ENCODE measurements at places on chromosomes 2 and 18. TPM values are rescaled to one million over a fixed set of nuclear protein-coding genes. Genes with fewer than 3 reads are reported as not detected.
A peak's percentile ranks its signal among the peaks of the same experiment; 100 is the strongest.

- no peak overlapping the region for H3K4me3 ChIP-seq
- H3K27ac ChIP-seq = no peak overlapping the region
- peaks cover 14% of the 10 kb centered on the region for H3K4me1 ChIP-seq
These were observed 26.1 kb downstream of the MPHOSPH10 start for GRCh38 chr2:71156573-71156972.

GRCh38 chr2:217307023-217307422 lies 447.2 kb upstream of the TNP1 start:
- H3K36me3 ChIP-seq = peaks cover 4% of the 10 kb centered on the region
- no peak for DNase-seq
- no peak overlapping the region for H3K27ac ChIP-seq
- peaks cover 7% of the 10 kb centered on the region for H3K4me1 ChIP-seq
- H3K27me3 ChIP-seq = peaks cover 28% of the 10 kb centered on the region

GRCh38 chr2:143807671-143808070 lies 678.5 kb downstream of the ARHGAP15 start:
- H3K4me3 ChIP-seq = no peak overlapping the region
- H3K36me3 ChIP-seq = peaks cover 3% of the 10 kb centered on the region
- no peak for DNase-seq
- H3K4me1 ChIP-seq = peaks cover 28% of the 10 kb centered on the region

- H3K27ac ChIP-seq = no peak overlapping the region
- peak; percentile 93 for DNase-seq
- peaks cover 80% of the 10 kb centered on the region for H3K27me3 ChIP-seq
- no peaks in the 10 kb centered on the region for H3K36me3 ChIP-seq
- H3K4me1 ChIP-seq = peaks cover 22% of the 10 kb centered on the region
These were observed 1.1 kb upstream of the ZBTB7C start for GRCh38 chr18:48410095-48410920.

DNA sequence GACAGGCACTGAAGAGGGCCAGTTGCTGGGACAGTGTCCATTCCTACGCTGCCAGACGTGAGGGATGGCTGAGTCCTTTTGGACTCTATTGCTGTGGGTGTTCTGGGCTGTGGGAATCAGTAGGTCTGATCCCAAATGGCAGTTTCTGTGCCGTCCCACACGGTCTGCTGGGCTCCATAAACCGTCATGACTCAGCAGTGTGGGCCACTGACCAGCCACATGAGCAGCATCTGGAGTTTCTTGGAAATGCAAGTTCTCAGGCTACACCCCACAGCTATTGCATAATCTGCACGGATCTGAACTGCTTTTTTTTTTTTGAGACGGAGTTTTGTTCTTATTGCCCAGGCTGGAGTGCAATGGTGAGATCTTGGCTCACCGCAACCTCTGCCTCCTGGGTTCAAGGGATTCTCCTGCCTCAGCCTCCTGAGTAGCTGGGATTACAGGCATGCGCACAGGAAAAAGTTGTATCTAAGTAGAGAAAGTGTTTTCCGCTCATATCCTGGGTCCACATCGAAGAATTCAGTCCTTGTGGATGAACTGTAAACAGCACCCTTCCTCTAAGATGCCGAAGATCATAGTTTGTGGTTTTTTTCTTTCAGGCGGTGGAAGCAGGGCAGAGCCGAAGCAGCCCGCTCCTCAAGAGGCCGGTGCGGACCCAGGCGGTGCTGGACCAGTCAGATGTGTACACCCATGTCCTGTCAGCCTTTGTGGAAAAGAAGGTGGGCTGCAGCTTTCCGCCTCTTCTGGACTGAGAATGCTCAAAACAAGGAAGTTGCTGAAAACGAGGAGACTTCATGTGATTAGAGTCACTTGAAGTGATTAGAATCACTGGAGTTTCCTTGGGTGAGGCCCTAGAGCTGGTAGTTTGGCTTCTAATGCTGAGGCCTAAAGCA lies 25.5 kb downstream of the RMC1 start:
- no peak overlapping the region for H3K4me3 ChIP-seq
- H3K27me3 ChIP-seq = no peaks in the 10 kb centered on the region
- H3K36me3 ChIP-seq = peaks cover 58% of the 10 kb centered on the region

- H3K36me3 ChIP-seq = no peaks in the 10 kb centered on the region
- no peak overlapping the region for H3K4me3 ChIP-seq
- DNase-seq = no peak
- no peak overlapping the region for H3K27ac ChIP-seq
These were observed 423.7 kb upstream of the ACVR2A start for GRCh38 chr2:147420947-147421675.

DNA sequence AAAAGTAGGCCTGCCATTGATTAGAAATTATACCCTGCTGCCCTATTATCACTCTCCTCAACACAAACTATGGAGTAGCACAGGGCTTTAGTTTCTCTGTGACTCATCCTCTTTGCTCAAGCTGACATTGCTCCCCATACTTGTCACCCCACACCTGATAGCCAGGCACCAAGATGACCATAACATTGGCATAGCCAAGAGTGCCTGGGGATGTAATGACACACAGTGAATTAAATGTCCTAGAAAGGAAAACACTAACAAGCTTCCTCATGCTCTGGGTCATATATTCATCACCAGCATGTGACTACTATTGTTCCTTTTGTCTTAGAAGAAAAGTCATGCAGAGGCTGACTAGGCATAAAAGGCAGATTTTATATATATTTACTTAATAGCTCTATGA lies 137.8 kb upstream of the RND3 start:
- H3K27me3 ChIP-seq = peaks cover 6% of the 10 kb centered on the region
- peaks cover 9% of the 10 kb centered on the region for H3K36me3 ChIP-seq
- DNase-seq = no peak
- H3K4me3 ChIP-seq = no peak overlapping the region
- no peak overlapping the region for H3K27ac ChIP-seq

GRCh38 chr2:167752734-167753133 lies 494.7 kb downstream of the STK39 start:
- peak overlapping the region; percentile 46 for H3K27ac ChIP-seq
- H3K27me3 ChIP-seq = no peaks in the 10 kb centered on the region
- no peak for DNase-seq

GRCh38 chr2:108587621-108588020 lies 53.4 kb downstream of the LIMS1 start:
- peaks cover 22% of the 10 kb centered on the region for H3K4me1 ChIP-seq
- no peak for DNase-seq
- H3K27ac ChIP-seq = no peak overlapping the region
- no peak overlapping the region for H3K4me3 ChIP-seq
- no peaks in the 10 kb centered on the region for H3K27me3 ChIP-seq

DNA sequence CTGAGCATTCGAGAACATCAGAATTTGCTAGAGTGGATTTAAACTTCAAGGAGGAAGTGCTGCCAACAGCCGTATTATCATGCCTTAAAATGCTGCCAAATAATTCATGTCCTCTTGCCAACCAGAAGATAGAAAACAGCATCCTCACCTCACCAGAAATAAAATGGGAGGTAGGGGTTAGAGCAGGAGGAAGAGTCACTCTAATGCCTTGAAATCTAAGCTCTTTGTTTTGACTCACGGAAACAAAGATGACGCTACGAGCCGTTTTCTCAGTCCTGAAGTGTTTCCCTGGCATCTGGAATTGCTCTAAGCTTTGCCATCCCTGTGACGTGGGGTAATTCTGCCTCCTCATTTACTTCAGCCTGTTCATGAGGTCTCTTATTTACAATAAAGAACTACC lies 97.1 kb downstream of the PRPF40A start:
- H3K27ac ChIP-seq = no peak overlapping the region
- H3K4me1 ChIP-seq = no peaks in the 10 kb centered on the region
- DNase-seq = no peak
- H3K27me3 ChIP-seq = no peaks in the 10 kb centered on the region

DNA sequence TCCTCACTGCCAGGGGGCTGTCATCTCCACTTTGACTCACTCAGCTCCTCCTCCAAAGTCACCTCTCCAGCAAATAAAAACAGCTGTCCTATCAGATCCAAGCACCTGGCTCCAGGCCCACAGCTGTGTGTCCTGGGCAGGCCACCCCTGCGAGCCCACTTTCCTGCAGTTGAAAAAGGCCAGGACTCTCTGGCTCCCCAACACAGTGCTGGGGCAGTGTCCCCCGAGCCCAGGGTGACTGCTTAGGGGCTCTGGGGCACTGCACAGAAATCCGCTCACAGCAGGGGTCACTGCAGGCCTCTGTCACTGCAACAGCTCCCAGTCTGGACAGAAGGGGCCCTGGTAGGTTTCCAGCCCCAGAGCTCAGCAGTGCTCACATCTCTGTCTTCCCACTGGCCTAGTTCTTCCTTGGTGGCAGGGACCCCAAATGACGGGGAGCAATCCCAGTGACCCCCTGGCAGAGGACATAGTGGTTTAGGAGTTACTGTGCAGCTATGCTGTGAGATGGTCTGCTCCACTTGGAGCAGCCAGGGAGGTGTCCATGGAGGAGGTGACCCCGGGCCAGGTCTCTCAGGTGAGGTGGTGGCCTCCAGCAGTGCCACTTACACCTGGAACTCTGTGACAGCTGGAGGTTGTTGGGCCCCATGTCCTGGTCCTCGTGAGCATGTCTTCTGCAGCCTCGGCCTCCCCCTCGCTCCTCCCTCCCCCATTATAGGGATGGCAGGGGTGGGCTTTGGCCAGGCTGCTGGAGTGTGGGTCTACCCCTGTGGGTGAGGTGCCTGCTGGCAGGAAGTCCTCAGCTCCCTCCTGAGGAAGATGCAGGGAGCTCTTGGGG lies 35.5 kb downstream of the HS6ST1 start:
- 0 out of 2 replicates have a peak, but pooled peaks cover 1% of the 10 kb centered on the region for H3K36me3 ChIP-seq
- DNase-seq = no peak
- peaks cover 17% of the 10 kb centered on the region for H3K4me1 ChIP-seq
- H3K27ac ChIP-seq = peak overlapping the region; percentile 68
- H3K27me3 ChIP-seq = no peaks in the 10 kb centered on the region

DNA sequence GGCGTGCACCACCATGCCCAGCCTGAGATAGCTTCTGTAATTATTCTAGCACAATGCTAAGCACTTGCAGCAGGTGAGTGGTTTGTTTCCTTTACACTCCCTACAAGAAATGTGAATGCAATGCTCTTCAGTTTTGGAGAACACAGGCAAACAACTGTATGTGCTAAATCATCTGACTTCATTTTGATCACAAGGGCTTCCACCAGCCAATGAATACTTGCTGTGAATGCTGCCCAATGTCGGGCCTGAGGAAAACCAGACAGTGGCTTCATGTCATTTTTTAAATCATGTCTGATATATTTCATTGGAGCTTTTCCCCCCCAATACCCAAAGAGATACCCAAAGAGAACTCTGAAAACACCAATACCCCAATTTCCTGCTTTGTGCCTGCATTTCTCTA lies 155.6 kb upstream of the XPO1 start:
- DNase-seq = no peak
- H3K4me3 ChIP-seq = peak overlapping the region; percentile 87
- peaks cover 5% of the 10 kb centered on the region for H3K27me3 ChIP-seq
- H3K4me1 ChIP-seq = peaks cover 8% of the 10 kb centered on the region

GRCh38 chr2:114421781-114422180 lies 20.7 kb upstream of the DPP10 start:
- H3K36me3 ChIP-seq = peaks cover 12% of the 10 kb centered on the region
- no peak overlapping the region for H3K4me3 ChIP-seq
- H3K4me1 ChIP-seq = peaks cover 9% of the 10 kb centered on the region

GRCh38 chr2:27638037-27638637 lies 9.3 kb downstream of the GPN1 start:
- H3K27ac ChIP-seq = no peak overlapping the region
- no peak overlapping the region for H3K4me3 ChIP-seq
- DNase-seq = no peak
- no peaks in the 10 kb centered on the region for H3K27me3 ChIP-seq
- H3K4me1 ChIP-seq = no peaks in the 10 kb centered on the region

GRCh38 chr2:64114063-64114911 lies 29.9 kb downstream of the PELI1 start:
- 0 out of 2 replicates have a peak, but pooled peaks cover 2% of the 10 kb centered on the region for H3K36me3 ChIP-seq
- H3K4me3 ChIP-seq = no peak overlapping the region
- DNase-seq = no peak
- peaks cover 47% of the 10 kb centered on the region for H3K4me1 ChIP-seq

- no peak overlapping the region for H3K27ac ChIP-seq
- H3K4me1 ChIP-seq = peaks cover 13% of the 10 kb centered on the region
- no peaks in the 10 kb centered on the region for H3K27me3 ChIP-seq
- DNase-seq = no peak
- H3K36me3 ChIP-seq = no peaks in the 10 kb centered on the region
These were observed 14.6 kb downstream of the ITGA4 start for GRCh38 chr2:181471783-181472182.

- no peaks in the 10 kb centered on the region for H3K36me3 ChIP-seq
- no peak overlapping the region for H3K27ac ChIP-seq
- peaks cover 42% of the 10 kb centered on the region for H3K4me1 ChIP-seq
- DNase-seq = no peak
These were observed 3.6 kb upstream of the SH2D6 start for GRCh38 chr2:85414761-85415553.

GRCh38 chr2:238861766-238862315 lies 14.0 kb downstream of the TWIST2 start:
- H3K4me1 ChIP-seq = peaks cover 11% of the 10 kb centered on the region
- H3K27ac ChIP-seq = no peak overlapping the region
- H3K4me3 ChIP-seq = no peak overlapping the region
- no peak for DNase-seq

DNA sequence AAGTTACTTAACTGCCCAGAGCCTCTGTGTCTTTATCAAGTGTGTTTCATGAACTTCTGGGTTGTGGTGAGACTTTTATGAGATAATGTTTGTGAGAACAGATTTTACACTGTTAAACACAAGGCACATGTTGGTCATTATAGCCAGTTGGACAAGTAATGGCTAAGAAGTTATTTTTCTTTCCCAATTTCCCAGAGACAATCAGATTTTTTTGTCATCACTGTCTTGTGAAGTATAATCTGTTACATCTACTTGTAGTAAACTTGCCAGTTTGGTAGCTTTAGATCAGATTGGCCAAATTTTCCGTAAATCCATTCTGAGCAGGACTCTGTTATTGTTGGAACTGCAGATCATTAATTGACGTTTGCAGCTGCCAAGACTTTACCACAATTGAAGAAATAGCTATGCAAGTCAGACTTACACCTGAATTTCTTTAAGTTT lies 838.8 kb downstream of the SLC4A3 start:
- no peaks in the 10 kb centered on the region for H3K36me3 ChIP-seq
- DNase-seq = no peak
- no peaks in the 10 kb centered on the region for H3K27me3 ChIP-seq
- H3K27ac ChIP-seq = no peak overlapping the region
- no peak overlapping the region for H3K4me3 ChIP-seq
- H3K4me1 ChIP-seq = no peaks in the 10 kb centered on the region

GRCh38 chr2:151407281-151407680 lies 2.4 kb upstream of the RIF1 start:
- no peak overlapping the region for H3K27ac ChIP-seq
- no peak for DNase-seq
- no peaks in the 10 kb centered on the region for H3K27me3 ChIP-seq
- H3K4me1 ChIP-seq = peaks cover 16% of the 10 kb centered on the region

Gene LAMA3
- total RNA-seq = 0.50 TPM

Gene SLC40A1
- 0.76 TPM for total RNA-seq

Gene VSNL1
- 78.4 TPM for total RNA-seq

Gene ADRA2B
- total RNA-seq = 6.3 TPM

Gene TNFRSF11A
- 4.7 TPM for total RNA-seq

Gene IL1RL2
- 0.11 TPM for total RNA-seq

Gene CPLX4
- not detected for total RNA-seq

Gene IRS1
- total RNA-seq = 18.6 TPM
